Hematopoietic multipotent progenitor cell (in vitro differentiated cells): ENCODE measurements at places on chromosomes 2 and 18.
A peak's percentile ranks its signal among the peaks of the same experiment; 100 is the strongest.

DNA sequence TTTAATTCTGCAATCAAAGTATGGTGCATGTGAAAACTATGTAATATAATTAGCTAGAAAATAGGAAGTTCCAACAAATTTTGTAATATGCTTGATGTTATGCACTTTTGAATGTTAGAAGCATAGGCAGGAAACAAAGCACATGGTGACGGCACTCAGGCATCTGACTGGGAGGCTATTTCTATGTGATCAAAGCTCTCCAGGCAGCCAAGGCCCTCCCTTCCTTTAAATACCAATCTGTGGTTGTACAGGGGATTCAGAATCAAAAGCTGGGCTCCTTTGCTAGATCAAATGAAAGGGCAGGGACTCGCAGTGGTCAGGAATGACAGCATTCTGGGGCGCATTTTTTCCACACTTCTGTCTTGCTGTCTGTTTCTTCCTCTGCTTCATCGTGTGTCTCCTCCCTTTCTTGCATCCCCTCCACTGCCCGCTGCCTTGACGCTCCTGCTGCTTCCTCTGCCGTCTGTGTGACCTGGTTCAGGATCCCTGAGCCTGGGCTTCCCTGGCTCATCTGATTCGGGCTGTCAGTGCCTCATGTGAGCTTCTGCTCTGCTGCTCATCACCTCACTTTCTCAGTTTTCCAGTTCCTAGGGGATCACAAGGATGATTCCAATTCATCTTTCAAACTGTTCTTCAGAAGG is 30.9 kb downstream of the TMEM182 start:
- no peak for DNase-seq

DNA sequence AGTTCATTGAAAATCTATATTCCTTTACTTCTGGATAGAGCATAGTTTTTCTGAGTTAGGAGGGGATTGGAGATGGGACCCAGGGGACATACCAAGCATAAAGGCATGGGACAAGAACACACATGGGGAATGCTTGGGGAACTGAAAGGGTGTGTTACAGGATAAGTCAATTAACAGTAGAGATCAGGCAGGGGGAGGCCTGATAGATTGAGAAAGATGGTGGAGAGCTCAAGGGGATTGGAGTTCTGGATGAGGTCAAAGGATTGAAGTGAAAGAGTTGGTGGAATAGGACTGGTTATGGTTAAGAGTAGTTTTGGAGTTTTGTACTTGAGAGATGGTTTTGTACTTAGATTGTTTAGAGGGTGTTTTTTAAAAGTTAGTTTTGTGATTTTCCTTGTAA is 16.1 kb downstream of the ACSL3 start:
- DNase-seq = no peak

DNA sequence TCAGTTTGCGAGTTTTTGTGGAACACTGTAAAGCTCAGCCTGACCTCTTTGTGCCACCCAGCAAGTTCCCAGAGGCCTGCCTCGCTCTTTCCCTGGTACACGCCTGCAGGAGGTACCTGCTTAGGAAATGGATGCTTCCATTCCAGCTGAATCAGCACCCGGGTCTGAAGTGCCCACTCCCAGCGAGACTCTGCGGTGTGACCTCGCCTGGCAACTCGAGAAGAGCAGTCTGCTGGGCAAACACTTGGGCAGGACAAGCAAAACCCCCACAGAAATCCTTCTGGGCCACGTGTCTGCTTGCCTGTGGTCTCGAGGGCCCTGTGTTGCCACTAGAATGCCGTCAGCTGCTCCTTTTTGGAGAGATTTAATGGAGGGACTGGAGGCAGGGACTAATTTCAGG is 127.6 kb downstream of the MAPK4 start:
- no peak for DNase-seq

- DNase-seq = no peak
These were observed 2.7 kb upstream of the SLC16A14 start for GRCh38 chr2:230071421-230071820.

DNA sequence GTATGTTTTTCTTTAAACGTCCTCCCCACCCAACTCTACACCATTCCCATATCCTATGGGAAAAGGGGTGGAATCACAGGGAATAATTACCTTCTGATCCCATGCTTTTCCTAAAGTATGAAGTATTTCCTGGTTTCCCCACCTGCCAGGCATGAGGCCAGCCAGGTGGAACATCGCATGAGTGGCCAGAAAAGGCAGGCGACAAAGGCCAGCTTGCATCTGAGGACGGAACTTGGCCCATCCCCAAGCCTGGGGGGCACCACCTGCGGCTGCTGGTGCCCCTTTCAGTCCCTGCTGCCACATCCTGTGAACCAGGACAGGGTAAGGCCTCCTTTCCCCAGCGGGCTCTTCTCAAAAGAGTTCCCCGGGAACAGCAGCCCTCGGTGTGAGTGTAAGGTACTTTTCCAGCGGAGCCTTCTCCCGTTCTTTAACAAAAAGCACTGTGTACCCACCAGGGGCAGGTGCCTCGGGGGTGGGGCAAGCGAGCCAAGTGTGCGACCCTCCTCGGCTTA is 1.2 kb upstream of the ERFE start:
- DNase-seq = no peak

DNA sequence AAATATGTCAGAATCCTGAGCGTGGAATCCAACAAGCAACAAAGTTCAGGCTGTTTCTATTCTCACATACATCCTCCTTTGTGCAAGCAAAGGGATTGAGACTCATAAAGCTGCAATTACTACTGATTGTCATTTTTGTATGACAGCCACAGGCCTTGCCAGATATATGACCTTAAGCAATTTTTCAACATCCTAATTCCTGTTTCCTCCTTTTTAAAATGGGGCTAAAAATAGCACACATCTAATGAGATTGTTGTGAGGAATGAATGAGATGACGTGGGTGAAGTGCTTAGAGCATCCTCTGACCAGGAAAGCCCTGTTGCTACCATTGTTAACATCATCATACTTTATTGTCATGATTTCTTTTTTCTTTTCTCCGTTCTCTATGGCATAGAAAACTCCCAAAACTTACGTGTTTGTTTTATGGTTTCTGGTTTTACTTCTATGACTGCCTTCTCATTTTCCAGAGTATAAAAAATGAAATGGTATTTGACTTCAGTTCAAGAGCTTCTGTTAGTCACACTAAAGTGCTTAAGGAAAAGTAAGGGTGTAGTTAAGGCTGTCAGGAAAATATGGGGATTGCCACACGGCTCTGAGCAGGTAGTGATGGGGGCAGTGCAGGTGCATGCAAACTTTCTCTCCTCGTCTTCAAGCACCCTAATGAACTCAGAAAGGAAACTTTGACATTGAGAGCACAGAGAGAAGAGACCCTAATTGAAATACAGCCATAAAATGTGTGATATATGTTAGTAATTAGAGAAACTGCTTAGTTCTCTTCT is 590.6 kb upstream of the NETO1 start:
- DNase-seq = no peak

GRCh38 chr2:219444566-219445091 is 10.0 kb downstream of the SPEG start:
- no peak for DNase-seq

DNA sequence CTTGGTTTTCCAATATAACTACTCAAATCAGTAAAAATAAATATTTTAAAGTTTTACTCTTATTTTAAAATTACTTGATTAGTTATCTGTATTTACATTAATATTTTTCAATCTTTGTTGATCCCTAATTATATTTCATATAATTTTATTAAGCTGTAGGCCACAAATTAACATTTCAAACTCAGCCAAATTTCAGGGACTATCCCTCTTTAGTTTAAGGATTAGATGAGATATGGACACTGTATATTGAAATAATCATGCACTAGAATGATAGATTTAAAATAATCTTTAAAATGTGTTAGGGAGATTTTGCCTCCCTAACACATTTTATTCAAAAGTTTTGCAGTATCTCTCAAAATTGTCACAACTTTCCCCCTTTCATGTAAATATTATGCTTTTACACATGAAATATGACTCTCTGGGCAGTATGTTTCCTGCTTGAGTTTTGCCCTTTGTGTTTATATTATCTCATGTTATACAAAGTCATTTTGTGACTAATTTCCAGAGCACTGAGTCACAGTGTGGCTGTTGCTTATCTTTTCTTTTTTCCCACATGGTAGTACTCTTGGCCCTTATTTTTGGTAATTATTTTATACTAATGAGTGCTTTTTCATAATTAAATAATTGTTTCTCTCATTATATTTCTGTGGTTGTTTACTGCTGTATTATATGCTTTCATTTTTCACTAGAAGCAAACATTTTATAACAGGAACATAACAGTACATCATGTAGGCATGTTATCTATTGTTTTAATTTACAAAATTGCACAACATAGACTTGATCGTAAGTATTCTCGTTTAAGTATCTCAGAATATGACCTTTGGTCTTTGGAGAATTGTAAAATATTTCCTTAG is 1.2 kb downstream of the TFPI start:
- peak; percentile 52 for DNase-seq

DNA sequence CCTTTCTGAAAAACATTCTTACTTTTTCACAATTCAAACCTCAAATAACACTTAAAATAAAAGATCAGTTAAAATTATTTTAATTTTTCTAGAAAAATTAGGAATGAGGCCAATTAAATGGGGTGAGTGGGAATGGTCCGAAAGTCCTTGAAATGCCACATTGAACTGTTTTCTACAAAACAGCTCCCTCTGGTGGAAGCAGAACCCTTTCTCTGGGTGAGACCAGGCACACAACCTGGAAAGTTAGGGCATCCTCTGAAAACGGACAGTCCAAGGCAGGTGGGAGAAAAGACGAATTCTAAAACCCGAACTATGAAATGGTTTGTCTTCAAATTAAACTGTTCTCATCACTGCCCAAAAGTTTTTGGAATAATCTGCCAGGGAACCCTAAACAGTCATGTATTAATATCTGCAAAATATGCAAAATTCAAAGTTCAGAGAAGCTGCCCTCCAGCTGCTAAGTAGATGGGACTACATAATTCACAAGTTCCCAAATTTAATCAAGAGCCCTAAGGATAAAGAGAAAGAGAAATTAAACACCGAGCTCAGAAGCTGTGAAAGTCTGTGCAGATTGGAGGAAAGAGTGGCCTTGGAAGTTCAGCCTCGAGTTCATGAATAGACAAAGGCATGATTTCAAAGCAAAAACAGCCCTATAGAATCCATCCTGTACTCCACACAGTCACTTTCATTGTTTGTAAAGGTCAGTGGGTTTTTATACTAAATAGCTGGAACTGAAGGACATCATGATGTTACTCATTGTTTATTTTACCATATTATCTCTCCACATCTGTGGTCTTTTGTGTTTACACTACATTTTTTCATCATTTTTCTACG is 108.3 kb downstream of the PIEZO2 start:
- DNase-seq = peak; percentile 64

DNA sequence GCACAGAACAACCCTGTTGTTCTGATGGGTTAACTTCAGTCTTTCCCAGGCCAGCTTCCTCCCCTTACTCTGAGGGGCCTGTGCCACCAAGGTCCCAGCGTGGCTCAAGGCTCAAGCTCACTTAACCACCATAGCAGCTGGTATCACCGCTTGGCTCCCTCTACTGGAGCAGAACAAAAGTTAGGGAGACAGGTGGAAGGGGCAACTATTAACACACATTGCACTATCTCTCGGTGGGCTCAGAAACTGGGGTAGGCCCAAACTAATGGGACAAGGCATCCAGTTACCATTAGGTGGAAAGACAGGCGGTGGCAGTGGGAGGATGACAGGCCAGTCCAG is 88.7 kb upstream of the ATL2 start:
- DNase-seq = no peak

GRCh38 chr18:8705238-8705960 is at the start of gene MTCL1:
Gene MTCL1, plus strand, starts transcription at chr18:8705556. Its CDS starts 105 bp downstream, at chr18:8705661.
- no peak for DNase-seq

- no peak for DNase-seq
These were observed 128.7 kb upstream of the CD302 start for GRCh38 chr2:159926695-159927094.

GRCh38 chr18:75170022-75170789 is 38.7 kb downstream of the PTGR3 start:
- DNase-seq = no peak

- DNase-seq = no peak
These were observed 57.9 kb downstream of the COL4A3 start for GRCh38 chr2:227222292-227222691.
